Spinal cord (tissue), 10 donors: ENCODE measurements at places on chromosomes 2 and 18.

DNA sequence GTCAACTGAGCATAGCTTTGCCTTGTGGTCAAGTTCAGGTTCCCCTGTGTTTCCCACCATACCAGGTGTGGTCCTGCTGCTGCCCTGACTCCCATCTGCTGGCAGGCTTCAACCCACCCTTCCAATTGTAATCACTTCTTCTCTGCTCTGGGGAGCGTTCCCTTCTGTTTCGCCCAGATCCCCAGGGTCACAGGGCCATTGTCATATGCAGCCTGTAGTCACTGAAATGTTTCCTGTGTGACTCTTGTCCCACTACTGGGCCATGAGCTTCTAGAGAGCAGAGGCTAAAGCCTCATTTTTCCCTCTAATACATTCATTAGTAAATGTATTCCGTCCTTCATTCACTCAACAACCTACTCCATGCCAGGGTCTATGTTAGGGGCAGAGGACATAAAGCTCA is 75.0 kb upstream of the LAPTM4A start:
- DNase-seq, result no peak

DNA sequence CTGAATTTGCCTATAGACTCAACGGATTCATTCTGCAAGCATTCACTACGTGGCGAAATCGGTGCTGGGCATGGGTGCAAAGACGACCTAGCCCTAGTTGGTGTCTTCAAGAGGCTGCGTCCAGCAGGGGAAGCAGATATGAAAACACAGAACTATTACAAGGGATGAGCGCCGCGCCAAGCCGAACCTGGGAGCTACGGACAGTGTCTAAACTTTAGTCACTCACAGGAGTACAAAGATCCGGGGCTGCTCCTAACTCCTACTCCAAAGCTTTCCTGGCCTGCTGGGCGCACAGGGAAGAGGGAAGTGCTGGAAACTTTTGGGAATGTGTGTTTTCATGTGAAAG is 732 bp upstream of the ANXA4 start:
- DNase-seq, result no peak

DNA sequence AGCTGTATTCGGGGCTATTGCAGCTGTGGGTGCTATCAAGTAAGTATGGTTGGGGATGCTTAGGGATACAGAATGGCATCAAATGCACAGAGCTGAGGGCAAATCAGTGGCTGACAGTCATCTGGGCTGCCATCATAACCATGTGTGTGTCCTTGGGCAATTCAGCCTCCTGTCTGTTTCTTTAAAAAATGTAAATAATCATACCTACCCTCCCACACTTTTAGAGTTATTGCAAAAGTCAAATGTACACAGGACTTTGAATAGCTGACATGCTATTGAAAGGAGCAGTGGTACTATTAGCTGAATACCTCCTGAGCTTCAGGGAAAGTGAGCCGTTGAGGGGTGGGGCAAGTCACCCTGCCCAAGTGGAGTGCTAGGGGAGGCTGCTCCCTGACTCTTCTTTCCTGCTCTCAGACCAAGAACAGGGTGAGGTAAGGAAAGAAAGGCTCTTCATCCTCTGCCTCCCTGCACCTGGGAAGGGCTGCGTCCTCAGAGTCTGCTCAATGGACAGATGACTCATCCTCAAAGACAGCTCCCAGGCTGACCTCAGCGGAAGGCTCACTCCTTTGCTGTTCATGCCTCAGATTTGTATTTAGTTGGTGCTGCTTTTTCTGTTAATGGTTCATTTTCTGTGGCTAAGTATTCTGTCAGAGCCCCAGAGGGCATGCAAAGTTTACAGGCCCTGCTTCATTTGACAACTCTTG is 54.9 kb upstream of the BZW1 start:
- DNase-seq, result no peak

GRCh38 chr18:53644799-53645471 is 579.5 kb downstream of the MBD2 start:
- DNase-seq, result no peak

DNA sequence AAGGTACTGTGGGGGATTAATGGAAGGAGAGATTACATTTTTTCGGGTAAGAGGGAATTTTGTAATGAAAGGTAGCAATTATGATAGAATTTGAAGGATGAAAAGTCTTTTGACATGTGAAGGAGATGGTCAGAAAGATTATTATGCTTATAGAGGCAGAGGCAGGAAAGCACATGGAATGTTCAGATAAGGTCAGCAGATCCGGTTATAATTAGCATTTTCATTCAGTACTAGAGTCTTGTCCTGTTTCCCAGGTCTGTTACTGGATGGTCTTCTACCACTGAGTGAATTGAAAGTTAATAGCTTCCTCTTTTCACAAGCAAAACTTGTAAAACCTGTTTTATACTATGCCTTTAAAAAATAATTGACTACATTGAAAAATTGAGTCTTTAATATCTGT is 116.9 kb downstream of the PHLPP1 start:
- DNase-seq, result no peak

DNA sequence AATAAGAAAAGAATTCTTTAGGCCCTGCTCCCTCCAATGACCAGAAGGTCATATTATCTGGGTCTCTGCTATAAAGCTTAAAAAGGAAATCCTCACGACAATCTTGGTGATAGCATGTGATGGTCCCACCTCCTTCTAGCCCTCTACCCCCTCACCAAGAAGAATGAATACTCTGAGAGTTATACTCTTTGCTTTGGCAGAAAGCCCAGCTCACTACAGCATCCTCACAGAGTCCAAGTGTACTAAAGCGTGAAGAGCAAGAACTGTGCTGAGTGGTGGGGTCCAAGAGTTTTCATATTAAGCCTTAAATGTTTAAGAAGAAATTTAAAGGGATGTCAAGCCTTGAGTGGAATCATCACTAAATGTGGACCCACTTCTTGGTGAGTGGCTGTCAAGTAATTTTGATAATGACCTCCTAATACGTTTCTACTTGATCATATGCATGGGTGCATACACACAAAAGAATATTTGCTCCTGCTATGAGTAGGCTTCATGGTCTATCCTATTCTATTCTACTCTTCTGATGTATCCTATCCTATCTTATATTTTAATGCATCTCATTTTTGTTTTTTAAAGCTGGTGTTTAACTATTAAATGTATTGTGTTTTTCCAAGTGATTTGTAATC is 16.5 kb upstream of the SERPINB7 start:
- peak; percentile 8 for DNase-seq

DNA sequence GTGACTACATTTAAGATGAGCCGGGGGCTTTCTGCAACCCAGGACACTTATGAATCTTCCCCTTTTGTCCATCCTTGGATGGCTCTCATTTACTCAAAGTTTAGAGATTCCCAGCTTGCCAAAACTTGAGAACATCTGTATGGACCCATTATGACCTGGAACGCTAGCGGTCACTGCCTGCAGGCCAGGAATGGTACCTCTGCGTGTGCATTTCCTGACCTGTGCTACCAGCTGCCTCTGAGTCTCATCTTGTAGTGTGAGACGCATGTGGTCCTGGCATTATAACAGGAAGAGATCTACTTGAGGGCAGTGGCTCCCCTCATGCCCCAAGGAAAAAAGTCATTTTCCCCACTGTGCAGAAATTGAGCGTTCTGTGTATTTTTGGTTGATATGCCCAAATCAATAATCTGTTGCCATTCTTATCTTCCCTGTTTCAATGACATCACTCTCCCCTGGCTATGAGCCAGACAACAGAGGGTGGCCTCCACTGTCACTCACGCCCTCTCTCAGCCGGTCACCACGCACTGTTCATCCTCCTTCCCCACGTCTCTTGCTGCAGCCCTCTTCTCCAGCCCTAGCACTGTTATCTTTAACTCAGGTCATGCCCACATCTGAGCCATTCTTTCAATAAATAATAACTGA is 28.5 kb upstream of the NPAS2 start:
- no peak for DNase-seq

DNA sequence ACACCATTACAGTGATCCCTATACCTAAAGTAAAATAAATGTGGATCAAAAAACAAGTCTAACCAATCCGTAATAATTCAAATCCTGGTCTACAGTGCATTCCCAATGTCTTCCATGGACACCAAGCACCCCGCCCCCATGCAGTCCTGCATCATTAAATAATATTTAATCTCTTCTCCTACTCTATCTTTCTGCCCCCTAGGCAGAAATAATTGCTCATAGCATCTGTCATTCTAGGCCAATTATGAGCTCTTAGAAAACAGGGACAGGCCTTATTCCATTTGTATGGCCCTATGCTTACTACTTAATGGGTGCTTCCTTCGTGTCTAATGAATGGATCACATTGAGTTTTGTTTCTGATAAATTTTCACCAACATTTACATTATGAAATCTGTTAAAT is 66.4 kb downstream of the PAX3 start:
- DNase-seq, result no peak

GRCh38 chr2:118856330-118856977 is 9.0 kb upstream of the EN1 start:
- DNase-seq, result no peak

DNA sequence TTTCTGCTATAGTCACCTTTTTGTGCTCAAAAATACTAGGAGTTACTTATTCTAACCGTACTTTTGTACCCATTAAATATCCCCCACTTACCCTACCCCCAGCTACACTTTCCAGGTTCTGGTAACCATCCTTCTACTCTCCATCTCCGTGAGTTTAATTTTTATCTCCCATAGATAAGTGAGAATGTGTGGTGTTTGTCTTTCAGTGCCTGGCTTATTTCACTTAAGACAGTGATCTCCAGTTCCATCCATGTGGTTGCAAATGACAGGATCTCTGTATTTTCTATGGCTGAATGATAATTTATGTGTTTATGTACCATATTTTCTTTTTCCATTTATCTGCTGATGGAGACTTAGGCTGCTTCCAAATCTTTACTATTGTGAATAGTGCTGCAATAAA is 323.3 kb downstream of the ZNF804A start:
- no peak for DNase-seq

GRCh38 chr2:47008381-47009252 is 93.0 kb upstream of the MCFD2 start:
- peak; percentile 69 for DNase-seq

DNA sequence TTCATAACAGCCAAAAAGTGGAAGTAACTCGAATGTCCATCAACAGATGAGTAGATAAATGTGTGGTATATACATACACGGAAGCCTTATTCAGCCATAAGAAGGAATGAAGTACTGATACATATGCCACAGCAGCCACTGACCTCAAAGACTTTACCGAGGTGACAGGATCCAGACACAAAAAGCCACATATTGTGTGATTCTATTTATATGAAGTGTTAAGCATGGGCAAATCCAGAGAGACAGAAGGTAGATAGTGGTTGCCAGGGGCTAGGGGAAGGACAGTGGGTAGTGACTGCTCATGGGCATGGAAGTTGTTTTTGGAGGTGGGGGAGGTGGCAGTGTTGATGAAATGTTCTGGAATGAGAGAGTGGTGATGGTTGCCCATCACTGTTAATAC is 33.9 kb downstream of the ZAP70 start:
- DNase-seq, result no peak

DNA sequence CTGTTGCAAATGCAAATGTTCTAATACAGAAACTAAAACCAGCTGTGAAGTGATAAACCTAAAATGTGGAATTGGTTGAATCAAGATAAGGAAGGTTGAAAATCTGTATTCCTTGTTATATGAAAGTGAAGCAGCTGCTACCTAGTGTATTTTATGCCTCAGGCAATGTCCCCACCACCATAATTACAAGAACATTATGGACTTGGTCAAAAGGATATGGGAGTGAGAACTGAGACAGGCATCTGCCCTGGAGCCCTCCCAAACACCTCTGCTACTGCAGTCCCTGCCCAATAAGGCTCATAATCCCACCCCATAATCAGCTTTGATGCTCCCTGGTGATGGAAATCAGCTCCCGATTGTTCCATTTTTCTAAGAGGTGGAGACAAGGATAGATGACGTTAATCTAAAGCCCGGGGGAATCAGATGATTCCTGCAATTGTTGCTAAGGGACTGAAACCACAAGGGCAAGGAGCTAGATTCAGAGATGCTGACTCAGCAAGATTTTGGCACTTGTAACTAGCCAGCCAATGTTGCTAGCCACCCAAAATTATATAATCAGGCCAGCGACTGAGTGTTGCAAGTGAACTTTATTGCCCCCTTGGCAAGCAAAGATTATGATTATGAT is 69.5 kb downstream of the EVA1A start:
- DNase-seq, result no peak

GRCh38 chr2:60445684-60446179 is 107.7 kb downstream of the BCL11A start:
- no peak for DNase-seq

DNA sequence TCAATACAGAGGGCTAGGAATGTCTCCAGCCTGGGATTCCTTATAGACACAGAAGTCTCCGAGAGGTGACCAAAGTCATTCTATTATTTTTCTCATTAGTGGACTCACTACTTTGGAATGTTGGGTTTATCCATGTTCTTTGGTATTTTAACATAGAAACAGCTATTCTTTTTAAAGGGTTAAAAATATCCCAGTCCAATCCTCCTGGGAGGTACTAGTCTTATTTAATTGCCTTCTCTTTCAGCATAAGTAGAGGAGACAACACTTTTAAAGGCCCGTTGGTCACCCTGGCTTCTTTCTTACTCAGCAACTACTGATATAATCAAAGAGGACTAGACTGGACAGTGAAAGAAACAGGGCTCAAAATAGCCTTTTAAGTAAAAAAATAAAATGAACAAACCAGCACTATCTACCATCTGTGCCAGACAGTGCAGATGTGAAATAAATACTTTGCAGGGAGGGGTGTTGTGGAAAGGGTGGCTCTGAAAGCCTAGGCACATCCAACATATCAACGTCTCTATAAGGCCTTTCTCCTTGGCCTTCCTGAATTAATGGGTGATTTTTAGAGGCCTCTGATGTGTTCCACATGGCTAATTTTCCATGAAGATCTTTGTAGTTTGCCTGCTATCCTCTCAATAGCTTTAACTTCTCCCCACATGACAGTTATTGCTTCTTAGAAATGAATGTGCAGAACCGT is 334.4 kb upstream of the THUMPD2 start:
- DNase-seq, result no peak
